ENCODE measurements at places on chromosomes 4 and X.

GRCh38 chr4:30870513-30870912 is 150.3 kb downstream of the PCDH7 start:
- DNase-seq, result no peak

- no peak for DNase-seq
Measured at GRCh38 chr4:107818301-107818910, 6.3 kb upstream of the SGMS2 start.

GRCh38 chr4:81495345-81495744 is 23.6 kb upstream of the RASGEF1B start:
- DNase-seq, result no peak

GRCh38 chrX:1904663-1905218 is 289.9 kb downstream of the ASMT start:
- DNase-seq, result no peak
